ENCODE measurements at places on chromosomes 1 and 21.

DNA sequence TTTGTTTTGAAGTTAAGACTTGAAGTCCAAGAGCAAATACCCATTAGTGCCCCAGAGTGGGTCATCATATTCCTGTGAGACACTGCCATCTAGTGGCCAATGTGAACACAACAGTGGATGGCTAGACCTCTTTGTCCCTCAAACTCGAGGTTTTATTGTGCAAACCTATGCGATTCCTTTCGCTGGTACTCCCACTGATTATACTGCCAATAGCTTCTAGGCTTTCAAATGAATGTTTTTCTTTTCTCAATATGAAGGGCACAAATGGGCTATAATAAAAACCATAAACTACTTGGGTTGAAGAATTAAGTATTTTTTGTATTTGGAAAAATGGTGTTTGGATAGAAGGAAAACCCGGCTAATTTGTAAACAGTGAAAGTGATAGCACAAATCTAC, 100.4 kb upstream of the ZNF281 start:
- peak; percentile 27 for DNase-seq

DNA sequence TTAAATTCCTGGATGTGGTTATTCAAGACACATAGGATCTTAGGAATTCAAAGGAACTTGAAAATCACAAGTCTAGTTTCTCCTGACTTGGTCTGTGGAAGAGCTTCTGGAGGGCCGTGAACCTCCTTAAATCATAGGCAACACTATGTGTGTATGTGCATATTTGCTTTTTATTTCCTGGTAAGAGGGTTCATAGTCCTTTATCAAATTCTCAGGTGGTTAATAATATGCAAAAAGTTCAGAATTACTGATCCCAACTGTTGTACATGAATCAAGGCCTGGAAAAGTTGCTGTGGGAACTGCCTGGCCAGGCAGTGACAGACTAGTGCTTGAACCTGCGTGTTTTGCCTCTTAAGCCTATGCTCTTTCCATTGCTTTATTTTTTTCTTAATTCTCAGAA, 12.9 kb downstream of the MTR start:
- DNase-seq, result no peak

DNA sequence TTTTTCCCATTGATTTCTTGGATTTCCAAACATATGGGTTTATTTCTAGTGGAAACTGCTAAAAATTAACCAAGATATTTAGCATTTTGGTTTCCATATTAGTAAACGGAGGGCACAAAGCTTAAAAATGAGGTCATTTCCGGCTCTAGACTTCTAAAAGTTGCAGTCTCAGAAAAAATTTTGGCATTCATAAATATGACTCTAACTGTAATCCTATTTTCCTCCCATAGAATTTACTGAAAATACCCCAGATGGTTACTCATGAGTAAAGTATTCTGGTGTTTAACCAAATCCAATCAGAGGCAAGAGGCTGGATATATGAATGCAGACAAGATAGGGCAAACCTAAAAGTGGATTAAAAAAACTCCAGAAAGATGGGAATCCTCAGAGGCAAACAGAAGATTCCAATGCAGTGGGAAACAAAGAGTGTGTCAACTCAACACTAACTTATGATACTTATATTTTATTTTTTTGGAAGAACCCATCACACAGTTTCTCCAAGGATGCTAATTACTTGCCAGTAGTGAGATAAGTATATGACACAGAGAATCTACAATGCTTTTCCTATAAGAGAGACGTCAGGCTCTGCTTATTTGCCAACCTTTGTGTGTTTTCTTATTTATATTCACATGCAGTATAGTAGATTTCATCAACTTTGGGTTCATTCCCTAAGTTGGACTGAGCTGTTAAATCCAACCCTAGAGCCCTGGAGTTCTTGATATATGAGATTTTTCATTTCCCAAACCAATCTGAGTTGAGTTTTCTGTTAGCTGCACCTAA, 90.1 kb upstream of the BCL10 start:
- no peak for DNase-seq

GRCh38 chr1:41915786-41916571, 2.7 kb downstream of the HIVEP3 start:
- DNase-seq, result no peak

- DNase-seq, result no peak
These were observed 123.5 kb downstream of the RUNX1 start for GRCh38 chr21:34925597-34925996.

- DNase-seq, result no peak
These were observed 15.9 kb downstream of the RIMS3 start for GRCh38 chr1:40649592-40649930.

GRCh38 chr1:205662135-205662738, 18.1 kb downstream of the SLC45A3 start:
- DNase-seq, result no peak

- DNase-seq, result peak; percentile 64
These were observed 35.8 kb upstream of the H6PD start for GRCh38 chr1:9198538-9199361.

DNA sequence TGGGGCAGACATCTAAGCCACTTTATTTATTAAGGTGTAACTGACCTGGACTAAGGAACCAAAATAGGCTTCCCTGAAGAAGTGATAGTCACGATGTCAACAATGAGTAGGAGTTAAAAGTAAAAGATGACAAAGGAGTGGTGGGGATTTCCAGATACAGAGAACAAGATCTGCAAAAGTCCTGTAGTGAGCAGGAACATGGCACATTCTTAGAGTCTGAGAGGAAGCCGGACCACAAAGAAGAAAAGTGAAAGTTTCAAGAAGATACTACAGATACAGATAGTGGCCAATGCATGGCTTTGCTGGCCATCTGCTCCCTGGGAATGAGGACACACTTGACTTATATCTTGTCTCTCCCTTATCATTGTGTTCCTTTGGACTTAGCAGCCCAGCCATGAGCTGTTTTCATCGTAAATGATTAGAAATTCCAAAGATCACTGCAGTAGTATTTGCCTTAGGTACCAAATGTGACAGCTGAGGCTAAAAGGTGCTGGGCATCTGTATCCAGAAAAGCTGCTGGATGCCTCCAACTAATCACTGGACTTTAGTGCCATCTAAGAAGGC, 302.4 kb upstream of the NR5A2 start:
- no peak for DNase-seq

DNA sequence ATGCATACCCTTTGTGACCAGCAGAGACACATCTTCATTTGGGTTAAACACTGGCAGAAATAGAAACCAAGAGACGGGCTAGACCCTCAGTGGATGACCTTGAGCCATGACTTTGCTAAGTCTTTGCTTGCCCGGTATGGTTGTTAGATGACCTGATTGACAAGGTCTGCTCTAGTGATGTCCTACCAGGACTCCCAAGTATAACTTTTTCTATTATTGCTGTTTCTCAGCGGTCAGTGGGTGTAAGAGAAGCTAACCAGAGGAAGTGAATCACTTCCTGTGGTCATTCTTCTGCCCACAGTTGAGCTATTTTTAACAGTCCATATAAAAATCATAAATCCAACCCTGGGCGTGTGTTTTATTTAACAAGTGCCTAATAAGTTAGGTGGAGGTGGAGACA, 126.2 kb upstream of the ETS2 start:
- DNase-seq, result no peak

DNA sequence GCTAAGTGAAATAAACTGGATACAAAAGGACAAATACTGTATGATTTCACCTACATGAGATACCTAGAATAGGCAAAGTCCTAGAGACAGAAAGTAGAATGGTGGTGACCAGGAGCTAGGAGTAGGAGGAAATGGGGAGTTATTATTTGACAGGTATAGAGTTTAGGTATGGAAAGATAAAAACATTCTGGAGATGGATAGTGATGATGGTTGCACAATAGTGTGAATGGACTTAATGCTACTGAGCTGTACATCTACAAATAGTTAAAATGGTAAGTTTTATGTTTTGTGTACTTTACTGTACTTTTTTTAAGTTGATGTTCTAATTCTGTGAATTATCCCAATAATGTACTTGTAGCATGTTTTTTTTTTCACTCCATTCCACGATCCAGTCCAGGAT, 59.5 kb upstream of the RALGPS2 start:
- DNase-seq, result no peak

DNA sequence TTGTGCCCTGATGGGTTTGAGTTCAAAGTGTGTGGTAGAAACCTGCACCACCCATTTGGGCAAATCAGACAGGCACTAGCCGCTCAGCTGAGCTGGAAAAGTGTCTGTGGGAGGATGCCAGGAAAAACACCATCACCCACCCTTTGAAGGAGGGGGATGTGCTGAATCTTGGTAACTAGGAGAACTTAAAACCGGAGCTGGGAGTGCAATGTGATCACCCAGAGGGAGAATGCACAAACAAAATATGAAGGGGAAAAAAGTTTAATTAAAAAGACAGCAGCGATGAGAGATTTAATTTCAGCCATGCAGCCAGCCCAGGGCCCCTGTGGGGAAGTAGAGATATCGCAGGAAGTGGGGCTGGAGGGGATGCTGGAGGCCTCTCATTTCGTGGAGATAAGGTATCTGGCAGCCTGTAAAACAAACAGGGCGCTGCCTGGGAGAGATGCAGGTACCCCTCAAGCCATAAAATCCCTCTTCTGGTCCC, 86.8 kb upstream of the BCAR3 start:
- DNase-seq, result no peak

DNA sequence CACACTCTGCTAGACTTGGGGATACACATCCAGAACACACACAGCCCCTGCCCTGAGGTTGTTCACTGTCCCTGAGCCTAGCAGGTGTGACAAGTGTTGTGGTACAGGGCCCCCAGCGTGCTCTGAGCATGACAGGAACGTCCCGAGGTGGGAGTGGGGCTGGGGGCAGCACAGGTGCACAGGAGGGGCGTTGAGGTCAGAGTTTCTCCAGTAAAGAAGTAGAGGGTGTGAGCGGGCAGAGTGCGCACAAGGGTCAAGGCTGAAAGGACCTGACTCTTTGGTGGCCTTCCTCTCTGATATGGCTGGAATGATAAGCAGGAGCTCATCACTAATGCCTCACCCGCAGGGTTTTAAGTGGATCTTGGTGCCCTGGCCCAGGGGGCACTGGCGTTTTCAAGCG, 1.3 kb upstream of the FALEC start:
- no peak for DNase-seq

DNA sequence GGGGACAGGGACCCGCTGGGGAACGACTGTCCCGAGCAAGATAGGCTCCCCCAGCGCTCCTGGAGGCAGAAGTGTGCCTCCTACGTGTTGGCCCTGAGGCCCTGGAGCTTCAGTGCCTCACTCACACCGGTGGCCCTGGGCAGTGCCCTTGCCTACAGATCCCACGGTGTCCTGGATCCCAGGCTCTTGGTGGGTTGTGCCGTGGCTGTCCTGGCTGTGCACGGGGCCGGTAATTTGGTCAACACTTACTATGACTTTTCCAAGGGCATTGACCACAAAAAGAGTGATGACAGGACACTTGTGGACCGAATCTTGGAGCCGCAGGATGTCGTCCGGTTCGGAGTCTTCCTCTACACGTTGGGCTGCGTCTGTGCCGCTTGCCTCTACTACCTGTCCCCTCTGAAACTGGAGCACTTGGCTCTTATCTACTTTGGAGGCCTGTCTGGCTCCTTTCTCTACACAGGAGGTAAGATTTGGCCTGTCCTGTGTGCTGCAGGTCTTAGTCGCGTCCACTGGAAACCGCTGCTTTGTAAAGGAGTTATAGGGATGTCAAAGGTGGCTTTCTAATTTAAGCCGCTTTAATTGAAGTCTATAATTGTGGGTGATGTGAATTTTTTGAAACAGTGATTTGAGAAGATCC, 717 bp downstream of the UBIAD1 start:
- no peak for DNase-seq

DNA sequence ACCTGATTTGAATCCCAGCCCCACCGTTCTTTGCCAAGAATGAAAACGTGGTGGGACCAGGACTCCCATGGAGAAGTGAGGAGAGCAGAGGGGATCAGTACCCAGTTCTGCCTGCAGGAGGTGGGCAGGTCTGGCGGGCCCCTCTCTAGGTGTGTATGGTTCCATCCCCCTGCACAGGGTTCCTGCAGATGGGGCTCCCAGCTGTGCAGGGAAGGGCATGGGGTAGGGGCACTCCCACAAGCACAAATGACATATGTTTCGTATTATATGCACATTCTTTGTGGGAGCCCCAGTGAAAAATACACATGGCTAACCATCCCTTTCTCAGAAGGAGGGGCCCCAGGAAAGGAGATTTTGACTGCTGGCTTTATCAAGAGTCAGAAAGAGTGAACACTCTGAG, 144.6 kb downstream of the PLPP3 start:
- no peak for DNase-seq

GRCh38 chr1:209042413-209042812, 541.1 kb upstream of the CAMK1G start:
- DNase-seq, result no peak

DNA sequence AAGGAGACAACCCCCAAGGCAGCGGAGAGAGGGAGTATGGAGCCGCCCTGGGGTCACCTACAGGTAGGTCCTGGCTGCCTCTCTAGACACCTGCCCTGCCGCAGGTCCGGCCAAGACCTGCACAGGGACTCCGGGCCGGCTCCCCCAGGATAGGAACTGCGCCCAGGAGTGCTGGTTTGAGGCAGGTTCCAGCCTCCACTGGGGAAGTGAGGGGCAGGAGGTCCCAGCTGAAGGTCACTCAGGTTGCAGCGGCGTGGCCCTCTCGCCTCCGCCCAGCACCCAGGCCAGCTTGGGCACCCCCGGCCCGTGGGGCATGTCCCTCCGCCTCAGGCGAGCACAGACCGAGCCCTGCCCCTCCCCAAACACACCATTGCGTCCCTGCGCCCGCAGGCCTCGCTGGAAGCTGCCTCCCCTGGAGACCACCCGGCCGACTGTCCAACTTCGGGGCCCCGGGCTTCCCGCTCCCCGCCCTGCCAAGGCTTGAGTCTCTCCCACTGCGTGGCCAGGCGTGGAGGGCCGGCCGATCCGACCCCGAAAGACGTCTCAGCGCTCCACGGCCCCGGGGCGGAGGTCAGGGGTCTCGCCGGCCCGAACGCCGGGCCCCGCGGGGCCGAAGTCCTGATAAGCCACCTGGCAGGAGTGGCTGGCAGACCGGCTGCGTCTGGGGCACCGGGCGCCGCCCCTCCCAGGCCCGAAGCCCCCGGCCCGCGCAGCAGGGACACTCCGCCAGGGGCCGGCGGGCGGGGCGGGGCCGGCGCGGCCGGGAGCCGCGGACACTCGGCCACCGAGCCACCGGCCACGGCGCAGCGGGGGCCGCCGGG, 1.4 kb upstream of the SKI start:
- peak; percentile 25 for DNase-seq

GRCh38 chr1:211082824-211083223, 51.1 kb downstream of the KCNH1 start:
- DNase-seq, result no peak

GRCh38 chr1:23953020-23953419, 6.6 kb upstream of the PNRC2 start:
- no peak for DNase-seq

- no peak for DNase-seq
These were observed 36.9 kb upstream of the RGS1 start for GRCh38 chr1:192538407-192539296.

DNA sequence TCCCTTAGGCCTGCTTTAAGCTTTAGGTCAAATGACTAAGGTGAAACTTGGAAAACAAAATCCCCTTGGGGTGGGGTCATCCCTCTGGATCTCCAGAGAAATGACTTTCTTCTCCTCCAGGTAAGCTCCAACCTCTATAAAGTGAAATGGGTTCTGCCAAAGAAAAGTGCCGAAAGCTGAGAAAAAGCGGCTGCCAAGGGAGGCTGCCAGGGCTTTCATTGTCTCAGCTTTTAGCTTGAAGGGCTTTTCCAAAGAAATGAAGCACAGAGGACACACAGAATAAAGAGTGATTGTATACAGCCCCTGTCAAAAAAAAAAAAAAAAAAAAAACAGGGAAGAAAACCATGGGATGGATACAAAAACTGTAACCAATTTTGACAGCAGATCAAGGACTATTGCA, 126.9 kb downstream of the TGFBR3 start:
- DNase-seq, result no peak

GRCh38 chr21:34936883-34937563, 112.1 kb downstream of the RUNX1 start:
- no peak for DNase-seq

- DNase-seq, result no peak
These were observed 385.3 kb downstream of the SETD4 start for GRCh38 chr21:35674895-35675470.

Measured in mesothelial cell of epicardium (in vitro differentiated cells).